NCI-H748 treated with DMSO at 0.1 percent for 48 hours (cell line): ENCODE measurements at places on chromosomes 11 and 22.
A peak's percentile ranks its signal among the peaks of the same experiment; 100 is the strongest.

- no peak for DNase-seq
Measured at GRCh38 chr11:57501953-57502352, 13.5 kb downstream of the SLC43A1 start.

- DNase-seq = peak; percentile 42
Measured at GRCh38 chr11:10303558-10304363, 1.1 kb upstream of the ADM start.

- DNase-seq = no peak
Measured at GRCh38 chr11:75538150-75538942, 12.6 kb upstream of the GDPD5 start.

DNA sequence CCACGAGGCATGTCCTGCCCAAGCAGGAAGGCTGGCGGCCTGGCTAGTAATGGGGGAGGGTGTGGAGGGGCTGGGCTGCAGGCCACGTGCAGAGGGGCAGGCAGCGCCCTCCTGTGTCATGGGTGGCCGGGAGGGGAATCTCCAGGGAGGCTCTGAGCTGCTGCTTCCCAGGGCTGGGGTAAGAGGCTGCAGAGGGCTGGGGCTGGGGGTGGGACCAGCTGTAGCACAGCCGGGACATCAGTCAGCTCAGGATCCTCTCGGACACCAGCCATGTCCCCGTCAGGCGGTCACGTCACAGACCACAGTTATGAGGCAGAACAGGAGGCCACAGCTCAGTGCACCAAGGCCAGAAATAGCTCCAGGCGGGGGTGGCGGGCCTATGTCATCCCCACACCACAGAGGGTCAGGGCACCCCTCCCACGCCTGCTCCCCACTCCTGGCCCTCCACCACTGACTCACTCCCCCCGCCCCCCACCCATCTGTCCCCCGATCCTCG is 21.1 kb downstream of the RTN4R start:
- no peak for DNase-seq

DNA sequence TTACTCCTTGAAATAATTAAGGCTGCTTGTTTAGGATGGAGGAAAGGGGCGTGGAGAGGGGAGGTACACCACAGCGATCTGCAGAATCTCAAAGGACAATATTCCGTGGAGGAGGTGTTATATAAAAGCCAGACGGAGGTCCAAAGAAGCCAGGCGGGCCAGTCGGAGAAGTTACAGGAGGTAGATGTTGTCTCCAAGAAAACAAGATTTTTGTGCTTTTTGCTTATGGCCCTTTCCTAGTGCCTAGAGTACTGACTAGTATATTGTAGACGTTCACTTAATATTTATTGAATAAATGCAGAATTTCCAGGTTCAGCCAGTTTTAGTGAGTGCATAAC is 761 bp downstream of the ZDHHC13 start:
- no peak for DNase-seq

DNA sequence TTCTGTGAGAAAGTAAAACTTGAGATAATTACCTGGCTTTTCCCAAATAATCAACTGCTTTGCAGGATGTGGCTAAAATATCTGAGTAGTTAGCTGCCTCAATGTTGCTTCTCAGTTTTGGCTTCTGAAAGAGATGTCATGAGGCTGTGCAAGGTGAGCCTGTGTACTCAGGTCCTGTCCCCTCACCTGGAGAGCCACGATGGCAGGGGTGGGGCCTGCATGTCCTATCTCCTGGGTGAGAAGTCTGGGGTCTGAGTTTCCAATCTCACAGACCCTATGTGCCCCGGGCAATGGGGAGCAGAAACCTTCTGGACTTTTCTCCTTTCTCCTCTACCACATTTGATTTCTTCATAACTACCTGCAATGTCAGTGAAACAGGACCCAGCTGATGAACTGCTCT is 338.6 kb upstream of the B3GAT1 start:
- DNase-seq = no peak

DNA sequence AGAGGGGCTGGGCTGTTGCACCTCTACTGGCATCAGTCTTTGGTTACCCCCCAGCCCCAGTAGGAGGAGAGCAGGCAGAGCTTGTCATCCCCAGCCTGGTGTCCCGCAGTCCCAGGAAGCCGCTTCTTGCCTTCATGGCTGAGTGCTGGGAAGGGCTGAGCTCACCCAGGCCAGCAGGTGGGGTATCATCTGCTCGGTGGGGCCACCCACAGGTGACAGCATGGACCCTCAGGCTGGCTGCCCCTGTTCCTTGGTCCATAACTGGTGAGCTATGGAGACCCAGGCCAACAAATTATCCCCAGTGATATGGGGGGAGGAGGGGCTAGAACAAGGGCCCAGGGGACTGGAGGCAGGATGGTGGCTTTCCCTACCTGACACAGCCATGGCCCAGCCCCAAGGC is 6.5 kb upstream of the RHOD start:
- DNase-seq = no peak

DNA sequence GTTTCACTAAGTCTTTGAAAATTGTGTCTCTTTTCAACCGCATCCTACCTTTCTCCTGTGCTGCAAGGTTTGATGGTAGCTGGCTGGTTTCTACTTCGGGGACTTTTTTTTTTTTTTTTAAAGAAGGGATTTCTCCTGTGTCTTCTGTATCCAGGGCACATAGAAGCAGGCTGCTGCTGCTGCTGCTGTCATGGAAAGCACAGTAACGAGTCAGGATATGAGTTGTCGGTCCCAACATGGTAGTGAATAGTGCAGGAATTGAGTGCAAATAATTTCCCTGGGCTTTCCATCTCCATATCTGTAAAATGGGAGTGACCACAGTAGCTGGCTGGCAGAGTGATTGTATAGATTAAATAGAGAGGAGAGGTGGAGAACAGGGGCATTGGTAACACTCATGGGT is 118.3 kb upstream of the NAV2 start:
- DNase-seq = no peak

DNA sequence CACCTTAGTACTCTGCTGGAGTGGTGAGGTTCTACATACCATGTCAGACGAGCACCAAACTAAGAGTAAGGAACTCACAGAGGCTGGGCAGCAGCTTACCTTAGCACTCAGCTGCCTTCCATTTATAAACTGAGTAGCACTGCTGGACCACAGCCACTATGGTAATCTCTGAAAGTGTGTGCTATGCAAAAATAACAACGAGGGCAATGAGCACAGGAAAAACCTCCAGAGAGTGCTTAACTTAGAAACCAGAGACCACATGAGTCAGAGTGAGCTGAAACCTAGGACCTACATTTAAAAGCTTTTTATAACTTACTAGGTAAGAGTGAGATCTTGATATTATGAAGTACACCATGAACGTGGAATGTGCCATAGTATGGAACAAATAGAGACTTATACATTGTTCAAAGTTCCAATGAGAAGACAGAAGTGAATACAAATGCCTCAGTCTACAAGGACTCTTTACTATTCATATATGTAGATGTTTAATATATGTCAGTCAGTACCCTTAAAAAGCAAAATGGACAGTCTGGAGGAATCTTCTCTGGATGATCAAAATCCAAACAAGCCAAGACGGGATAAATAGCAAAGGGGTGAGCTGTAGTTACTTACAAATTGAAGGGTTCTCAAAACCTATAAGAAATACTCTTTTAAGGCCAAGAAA is 17.2 kb upstream of the CD59 start:
- DNase-seq = no peak

DNA sequence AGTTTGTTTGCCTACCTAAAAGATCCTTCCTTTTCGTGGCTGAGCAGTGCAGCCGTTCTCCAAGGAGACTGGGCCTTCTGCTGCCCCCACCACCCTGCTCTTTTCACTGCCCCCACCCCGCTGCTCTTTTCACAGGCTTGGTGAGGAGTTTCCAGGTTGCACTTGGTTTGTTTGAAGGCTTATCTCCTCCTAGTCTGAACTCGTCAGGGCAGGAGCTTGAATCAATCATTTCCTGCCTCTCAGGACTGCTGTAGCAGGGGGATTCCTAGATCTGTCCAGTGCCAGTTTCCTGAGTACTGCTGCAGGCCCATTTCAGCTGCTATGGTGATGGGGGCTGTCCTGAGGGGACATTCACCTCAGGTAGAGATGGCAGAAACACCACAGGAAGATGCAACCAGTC is 10.0 kb downstream of the MED15 start:
- no peak for DNase-seq

GRCh38 chr11:130652671-130653335 is 204.4 kb downstream of the ADAMTS15 start:
- no peak for DNase-seq

DNA sequence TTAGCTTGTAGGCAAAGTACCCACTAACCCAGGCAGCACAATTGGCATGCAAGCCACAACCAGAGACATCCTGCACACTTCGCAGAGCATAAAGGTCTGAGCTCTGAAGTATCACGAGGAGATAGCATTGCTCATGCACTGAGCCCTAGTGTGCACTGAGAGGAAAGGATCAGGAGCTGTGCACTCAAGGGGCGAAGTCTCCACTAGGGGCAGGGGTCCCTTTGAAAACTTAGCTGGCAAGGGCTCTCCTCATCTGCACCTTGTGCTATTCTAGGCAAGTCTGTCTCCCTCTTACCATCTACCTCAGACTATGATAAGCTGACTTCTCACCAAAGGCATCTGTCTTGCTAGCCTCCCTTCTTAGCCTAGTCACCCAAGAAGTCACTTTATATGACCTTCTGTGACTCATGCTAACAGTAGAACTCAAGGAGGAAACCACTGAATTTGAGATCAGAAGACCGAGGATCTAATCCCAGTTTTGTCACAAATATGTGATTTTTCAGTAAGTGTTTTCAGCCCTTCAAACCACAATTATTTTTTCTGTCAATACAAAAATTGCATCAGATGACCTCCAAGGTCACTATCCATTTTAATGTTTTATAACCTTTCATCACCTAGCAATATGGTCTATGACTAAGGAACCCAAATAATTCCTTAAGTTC is 1078.0 kb downstream of the NTM start:
- no peak for DNase-seq

DNA sequence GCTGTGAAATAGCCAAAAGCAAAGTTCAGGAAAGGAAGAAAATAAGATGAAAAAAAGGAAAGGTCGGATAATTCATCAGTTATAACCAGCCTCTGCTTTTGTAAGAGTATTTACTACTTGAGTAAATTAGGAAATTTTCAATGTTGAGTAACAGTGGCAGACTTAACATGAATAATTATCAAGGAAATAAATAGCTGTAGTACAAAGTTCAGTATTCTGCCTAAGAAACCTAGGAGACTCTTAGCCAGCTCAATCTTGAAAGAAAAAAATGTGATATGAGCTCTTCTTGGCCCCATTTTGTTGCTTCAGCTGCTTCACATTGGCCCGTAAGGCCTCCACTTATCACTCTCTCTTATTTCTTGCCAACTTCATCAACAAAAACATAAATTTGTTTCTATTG is 17.0 kb upstream of the DNAJB7 start:
- no peak for DNase-seq

DNA sequence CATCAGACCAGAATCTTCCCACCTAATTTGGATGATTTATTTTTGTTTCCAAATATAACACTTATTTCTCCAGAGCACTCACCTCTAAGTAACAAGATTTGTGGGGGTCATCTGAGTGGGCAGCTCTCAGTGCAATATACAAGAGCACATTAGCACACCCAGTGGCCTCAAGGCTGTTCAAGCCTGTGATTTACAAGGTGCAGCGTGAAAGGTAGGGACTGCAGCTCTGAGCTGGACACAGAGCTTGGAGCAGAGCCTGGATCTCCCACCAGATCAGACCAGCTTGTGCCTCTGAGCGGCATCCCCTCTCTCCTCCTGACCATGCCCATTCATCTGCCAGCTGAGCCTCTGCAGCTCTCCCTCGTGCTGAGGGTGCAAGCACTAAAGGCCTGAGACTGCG is 323.3 kb upstream of the ZC3H12C start:
- DNase-seq = no peak

GRCh38 chr22:33652615-33653014 is 267.7 kb downstream of the LARGE1 start:
- no peak for DNase-seq

- no peak for DNase-seq
Measured at GRCh38 chr11:118415062-118415738, 13.8 kb downstream of the ATP5MG start.

GRCh38 chr11:27396259-27396839 is 33.3 kb upstream of the CCDC34 start:
- no peak for DNase-seq
